ENCODE measurements at places on chromosomes 4 and X.

GRCh38 chr4:64584125-64584524, 174.9 kb upstream of the TECRL start:
- DNase-seq, result no peak

- no peak for DNase-seq
These were observed 420.8 kb upstream of the DIPK2B start for GRCh38 chrX:45621376-45622041.

DNA sequence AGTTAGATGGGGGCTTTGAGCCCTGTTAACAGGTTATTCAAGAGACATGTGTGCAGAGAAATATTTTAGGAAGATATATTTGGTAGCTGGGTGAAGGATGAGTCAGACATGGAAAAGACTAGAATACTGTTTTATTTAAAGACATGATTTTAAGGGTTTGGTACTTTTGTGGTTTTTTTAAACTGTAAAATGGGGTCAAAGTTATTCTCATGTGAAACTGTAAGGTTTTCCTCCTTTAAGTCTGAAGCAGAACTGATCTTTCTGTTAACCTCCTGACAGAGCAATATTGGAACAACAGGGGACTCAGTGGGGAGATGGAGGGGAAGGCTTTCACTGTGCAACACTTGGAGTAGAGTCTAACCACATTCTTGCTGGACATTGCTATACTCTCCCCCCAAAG, 112.4 kb upstream of the LSM6 start:
- DNase-seq, result no peak

DNA sequence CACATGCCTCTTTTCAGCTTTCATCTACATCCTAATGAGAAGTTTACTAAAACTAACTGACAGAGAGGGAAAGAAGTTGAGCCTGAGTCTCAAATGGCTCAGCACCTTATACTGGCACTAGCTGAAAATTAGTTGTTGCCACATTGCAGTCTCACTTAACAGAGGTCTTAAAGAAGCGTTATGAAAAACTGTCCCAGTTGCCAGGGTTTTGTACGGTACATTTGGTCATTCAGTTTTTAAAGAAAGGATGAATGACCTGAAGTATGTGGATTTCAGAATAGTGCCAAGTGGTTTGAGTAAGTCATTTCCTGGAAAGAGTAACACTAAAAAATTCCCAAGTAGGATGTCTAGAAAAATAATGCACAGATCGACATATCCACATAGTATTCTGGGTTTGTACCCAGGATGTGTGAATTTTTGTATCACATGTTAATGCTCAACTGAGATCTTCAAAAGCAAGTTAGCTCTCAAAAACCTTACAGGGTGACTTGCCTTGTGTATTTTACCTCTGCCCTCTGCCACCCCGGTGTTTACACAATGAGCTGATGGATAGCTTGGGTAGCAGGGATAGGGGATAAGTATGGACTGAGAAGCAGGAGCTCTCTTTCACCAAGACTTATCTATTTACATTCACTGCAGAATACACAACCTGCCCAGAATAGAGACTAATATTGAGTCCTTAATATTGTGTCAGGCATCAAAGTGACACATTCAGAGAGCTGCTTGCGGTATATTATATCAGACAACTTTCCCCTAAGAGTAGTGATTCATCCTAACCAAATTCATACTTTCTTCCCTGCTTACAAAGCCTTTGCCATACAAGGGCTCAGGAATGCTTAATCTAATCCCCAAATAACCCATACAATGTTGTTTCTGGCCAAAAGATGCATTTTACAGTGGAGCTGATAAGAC, 1075.7 kb upstream of the PABPC4L start:
- no peak for DNase-seq

DNA sequence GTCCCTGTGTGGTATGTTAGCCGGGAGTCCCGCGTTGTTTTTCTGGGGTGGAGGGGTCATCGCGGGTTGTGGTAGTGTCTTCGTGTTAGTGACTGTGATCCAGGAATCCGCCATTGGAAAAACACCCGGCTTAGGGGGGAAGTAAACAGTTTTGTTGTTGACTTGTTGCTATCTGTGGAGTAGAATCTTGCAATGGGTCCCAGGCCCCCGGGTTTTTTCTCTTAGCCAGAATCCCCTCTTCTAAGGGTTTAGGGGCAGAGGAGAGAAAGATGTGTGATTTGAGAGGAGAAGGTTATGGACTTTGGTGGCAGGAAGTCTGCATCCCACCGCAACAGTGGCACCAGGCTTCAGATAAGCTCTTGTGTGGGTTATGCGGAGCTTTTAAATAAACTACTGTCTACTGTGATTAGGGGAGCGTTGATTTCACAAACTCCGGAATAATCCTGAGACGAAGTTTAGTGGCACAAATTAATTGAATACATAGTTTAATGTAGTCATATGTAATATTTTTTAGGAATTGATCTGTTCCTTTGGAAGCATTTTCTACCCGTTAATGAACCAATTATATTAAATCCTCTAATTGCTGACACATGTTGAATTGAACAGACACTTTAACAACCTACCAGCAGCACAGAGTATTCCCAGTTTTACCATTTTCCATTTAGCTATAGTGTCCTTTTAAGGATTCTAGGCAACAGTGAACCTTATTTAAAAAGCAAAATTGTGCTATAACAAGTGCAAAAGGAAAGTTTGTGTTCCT, 1.4 kb downstream of the DDX3X start:
- DNase-seq, result no peak

- DNase-seq, result no peak
These were observed 57.7 kb upstream of the PDLIM3 start for GRCh38 chr4:185592845-185593488.

DNA sequence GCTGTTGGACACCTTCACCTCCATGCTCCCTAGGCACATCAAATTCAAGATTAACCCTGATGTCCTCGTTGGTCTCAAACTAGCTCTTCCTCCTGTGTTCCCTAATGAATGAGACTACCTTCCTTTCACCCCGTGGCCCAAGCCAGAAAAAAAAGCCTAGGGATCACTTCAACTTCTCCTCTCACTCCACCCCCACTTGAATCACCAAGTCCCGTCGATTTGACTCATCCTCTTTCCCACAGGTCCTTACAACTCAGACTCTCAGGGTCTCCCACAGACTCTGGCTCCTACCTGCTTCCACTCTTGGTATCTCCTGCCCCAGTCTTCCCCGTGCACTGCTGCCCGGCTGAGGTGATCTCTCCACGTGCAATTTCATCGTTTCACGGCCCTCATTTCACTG, 8.5 kb downstream of the SLC25A43 start:
- DNase-seq, result no peak

DNA sequence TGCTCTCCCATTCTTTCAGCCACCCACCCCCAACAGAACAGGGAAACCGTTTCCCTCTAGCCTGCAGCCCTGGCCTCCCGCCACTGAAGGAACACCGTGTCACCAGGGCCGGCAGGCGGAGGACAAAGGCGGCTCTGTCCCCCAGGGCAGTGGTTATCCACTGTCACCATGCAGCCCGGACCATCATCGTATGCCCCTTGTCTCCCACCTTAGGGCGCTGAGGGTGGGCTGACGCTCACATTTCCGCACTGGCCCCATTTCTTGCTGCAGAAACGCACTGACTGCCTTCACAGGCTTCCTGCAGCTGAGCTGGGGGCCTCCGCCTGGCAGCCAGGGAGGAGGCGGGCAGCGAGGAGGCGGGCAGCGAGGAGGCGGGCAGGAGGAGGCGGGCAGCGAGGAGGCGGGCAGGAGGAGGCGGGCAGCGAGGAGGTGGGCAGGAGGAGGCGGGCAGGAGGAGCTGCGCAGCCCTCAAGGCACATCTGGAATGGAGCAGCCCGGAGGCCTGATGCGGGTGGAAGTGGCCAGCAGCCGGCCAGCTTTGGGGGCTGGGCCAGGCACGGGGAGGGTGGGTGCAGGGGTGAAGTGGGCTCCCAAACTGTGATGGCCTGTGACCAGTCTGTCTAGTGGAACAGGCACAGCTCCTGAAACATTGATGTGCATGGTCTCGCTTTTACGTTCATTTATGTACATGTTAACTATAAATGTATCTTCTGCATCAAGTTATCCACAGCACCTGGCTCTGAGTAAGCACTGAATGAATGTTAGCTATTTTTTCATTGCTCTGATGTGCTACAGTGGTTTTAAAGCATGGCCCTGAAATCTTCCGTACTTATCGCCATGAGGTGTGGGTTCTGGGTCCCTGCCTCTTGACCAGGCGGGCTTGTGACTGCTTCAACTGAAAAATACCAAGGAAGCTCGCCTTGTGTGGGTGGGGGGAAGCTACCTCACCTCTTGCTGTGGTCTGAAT, 20.6 kb upstream of the KIAA0232 start:
- DNase-seq, result no peak

GRCh38 chr4:38662522-38663089, 1.4 kb upstream of the KLF3 start:
- no peak for DNase-seq

GRCh38 chrX:67544281-67545035, 637 bp downstream of the AR start:
- no peak for DNase-seq

DNA sequence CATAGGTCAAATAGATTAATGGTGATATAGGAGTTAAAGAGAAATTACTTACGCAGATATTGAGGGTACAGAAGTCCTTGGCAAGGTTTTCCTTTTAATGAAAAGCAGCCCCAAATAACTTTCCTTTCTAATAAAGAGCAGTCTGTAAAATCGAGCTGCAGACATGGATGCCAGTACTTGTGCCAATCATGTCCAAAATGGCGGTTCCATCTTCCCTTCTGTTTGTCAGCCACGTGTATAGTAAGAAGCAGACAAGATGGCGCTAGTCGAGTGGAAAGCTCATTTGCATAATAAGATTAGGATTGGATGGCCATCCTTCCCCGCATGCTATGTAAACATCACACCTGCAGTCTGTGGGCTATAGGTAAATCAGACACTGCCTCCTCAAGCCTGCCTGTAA, 68.5 kb downstream of the FGFBP1 start:
- DNase-seq, result no peak

DNA sequence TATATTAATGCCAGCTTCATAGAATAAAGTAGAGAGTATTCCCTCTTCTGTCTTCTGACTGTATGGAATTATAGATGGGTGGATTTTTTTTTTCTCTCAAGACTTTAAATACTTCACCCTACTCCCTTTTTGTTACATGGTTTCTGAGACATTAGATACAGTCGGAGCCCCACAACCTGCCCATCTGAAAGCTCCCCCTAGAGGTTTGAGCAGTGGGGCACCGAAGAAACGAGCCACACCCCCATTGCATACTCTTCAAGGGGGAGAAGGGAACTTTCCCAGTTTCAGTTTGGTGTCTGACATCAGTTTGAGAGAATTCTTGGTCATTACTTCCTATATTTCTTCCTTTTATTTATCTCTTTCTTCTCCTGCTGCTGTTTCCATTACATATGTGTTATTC, 437.6 kb upstream of the AGA start:
- no peak for DNase-seq

DNA sequence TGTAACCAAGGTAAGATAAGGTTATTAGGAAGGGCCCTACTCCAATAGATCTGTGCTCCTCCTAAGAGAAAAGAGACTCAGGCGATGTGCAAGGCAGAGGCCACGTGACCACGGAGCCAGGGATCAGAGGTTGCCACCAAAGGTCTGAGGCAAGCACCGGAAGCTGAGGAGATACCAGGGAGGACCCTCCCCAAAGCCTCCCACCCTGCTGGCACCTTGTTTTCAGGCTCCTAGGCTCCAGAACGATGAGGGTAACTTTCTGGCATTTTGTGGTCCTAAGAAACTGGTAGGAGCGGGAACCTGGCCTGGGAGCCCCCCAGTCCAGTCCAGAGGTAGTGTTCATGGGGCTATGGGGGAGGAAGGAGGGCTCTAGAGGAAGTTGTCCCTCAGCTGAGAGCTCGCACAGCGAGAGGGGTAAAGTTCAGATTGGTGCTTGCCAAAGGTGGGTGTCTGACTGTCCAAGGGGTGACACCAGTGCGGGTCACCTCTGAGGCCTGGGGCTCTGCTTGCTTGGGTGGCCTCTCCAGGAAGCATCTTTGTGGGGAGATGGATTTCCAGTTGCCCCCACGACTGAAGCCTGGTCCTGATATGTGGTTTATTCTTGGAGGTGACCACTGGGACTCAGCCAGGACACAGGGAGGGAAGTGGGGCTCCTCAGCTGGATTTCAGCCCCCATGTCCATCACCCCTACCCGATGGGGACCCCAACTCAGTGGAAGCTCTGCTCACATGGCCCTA, 7.5 kb upstream of the LETM1 start:
- no peak for DNase-seq

- no peak for DNase-seq
These were observed 4.1 kb downstream of the S100G start for GRCh38 chrX:16654093-16654492.

- no peak for DNase-seq
These were observed 1.8 kb upstream of the EXOSC9 start for GRCh38 chr4:121799208-121799823.

DNA sequence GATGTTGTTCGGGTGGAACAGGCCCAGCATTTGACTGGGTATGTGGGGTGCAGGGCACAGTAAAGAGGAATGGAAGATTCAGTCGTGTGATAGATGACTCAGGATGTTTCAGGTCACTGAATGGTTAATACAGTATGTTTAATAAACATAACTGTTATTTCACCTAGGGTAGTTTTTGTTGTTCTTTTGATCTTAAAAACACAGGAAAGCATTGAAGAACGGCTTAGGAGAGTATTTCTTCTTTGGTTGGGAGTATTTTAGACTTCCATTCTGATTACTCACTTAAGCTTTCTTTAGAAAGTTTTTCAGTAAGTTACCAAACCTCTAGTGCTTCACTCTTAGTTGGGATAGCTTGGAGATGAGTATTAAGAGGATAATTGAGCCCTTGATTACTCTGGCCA, 62.3 kb downstream of the STAG2 start:
- no peak for DNase-seq

- DNase-seq, result no peak
These were observed 634.0 kb upstream of the FTHL17 start for GRCh38 chrX:31705816-31706215.

DNA sequence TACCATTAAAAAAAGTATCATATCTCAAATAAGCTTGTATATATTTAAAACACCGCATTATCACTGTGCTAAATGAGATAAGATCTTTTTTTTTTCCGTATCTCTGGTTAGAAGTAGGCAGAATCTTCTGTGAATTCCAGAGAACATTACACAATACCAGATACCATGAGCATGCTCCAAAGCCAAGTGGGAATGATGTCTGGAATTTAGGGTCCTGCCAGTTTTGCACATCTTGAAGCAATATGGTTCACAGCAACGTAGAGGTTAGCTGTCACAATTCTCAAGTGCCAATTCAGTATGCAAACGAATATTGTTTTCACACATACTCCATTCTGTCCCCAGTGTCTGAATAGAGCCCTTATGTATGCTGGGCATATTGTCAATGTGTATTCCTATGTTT, 127.5 kb upstream of the NEIL3 start:
- no peak for DNase-seq

- no peak for DNase-seq
These were observed 127.4 kb downstream of the FAM53A start for GRCh38 chr4:1556541-1557220.

DNA sequence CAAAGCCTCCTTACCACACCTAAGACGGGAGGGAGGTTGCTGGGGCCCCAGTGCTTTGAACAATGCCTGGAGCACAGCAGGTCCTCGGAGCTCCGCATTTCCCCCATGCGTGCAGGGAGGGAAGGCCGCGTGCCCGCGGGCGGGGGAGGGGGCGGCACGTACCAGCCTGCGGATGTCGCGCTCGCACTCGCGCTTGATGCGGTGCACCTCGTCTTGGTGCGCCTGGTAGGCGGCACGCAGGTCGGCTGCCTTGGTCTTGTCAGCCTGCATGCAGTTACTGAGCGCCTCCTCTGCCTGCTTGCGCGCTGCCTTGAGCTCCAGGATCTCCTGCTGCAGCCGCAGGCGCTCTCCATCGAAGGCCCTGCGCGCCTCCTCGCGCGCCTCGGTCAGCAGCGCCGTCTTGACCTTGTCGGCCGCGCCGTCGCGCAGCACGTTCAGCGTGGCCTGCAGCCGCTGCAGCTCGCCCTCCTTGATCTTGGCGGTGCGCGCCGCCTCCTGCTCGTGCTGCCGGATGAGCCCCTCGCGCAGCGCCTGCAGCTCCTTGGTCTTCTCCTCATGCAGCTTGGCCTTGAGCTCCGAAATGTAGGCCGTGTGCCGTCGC, 87.2 kb upstream of the C4orf50 start:
- DNase-seq, result no peak
